ENCODE measurements at places on chromosomes 4 and X. TPM values are rescaled to one million over a fixed set of nuclear protein-coding genes. Genes with fewer than 3 reads are reported as not detected.

Gene SPANXA1
- not detected for total RNA-seq

Gene USP17L25
- not detected for total RNA-seq

Gene GYPA
- not detected for total RNA-seq

Gene BRS3
- total RNA-seq: not detected

Gene GPRASP1
- 5.6 TPM for total RNA-seq

Gene TMEM128
- 28.4 TPM for total RNA-seq

Gene UGT2B10
- total RNA-seq: not detected

Gene F8A2
- total RNA-seq: not detected

Gene UGT2B11
- total RNA-seq: not detected

Gene CCDC120
- 13.8 TPM for total RNA-seq

Gene MAGEB1
- not detected for total RNA-seq

Gene MAGEB2
- not detected for total RNA-seq

Gene BGN
- 85.2 TPM for total RNA-seq

Gene LAS1L
- total RNA-seq: 52.1 TPM

Gene PUDP
- total RNA-seq: 75.0 TPM

Gene TMEM31
- 2.0 TPM for total RNA-seq

Gene PRKX
- 57.3 TPM for total RNA-seq

Gene MXRA5
- total RNA-seq: 1.3 TPM

Gene OPN1LW
- not detected for total RNA-seq

Gene TMEM255A
- 0.70 TPM for total RNA-seq

Gene GAGE2A
- total RNA-seq: not detected

Gene CD99
- total RNA-seq: 165 TPM

DNA sequence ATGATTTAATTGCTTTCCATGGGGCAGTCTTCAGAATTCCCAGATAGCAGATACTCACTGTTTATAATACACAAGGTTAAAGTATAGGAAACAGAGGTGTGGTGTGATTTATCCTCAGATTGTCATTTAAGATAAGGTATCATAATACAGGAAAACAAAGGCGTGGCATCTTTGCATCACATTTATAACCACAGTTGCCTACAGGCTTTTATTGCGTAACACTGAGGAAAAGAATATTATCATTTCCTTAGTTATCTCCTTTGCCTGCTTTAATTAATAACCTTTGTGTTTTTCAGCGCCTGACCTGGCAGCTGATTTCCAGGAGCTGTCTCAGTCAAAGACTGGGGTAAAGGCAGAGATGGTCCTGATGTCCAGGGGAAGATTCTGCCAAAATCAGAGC is 68.8 kb downstream of the SSX7 start:
- DNase-seq: no peak

- no peak for DNase-seq
Measured at GRCh38 chrX:83509254-83509801, 1.2 kb downstream of the POU3F4 start.

- DNase-seq: no peak
Measured at GRCh38 chr4:40280586-40280985, 54.5 kb upstream of the CHRNA9 start.

GRCh38 chrX:47608130-47608810 is 11.4 kb downstream of the SYN1 start:
- no peak for DNase-seq

- no peak for DNase-seq
Measured at GRCh38 chr4:51840781-51841180, 2.2 kb upstream of the DCUN1D4 start.

GRCh38 chrX:7568130-7568529 is 274.8 kb upstream of the VCX start:
- no peak for DNase-seq

- DNase-seq: peak; percentile 69
Measured at GRCh38 chr4:1072830-1073446, 40.4 kb downstream of the RNF212 start.

DNA sequence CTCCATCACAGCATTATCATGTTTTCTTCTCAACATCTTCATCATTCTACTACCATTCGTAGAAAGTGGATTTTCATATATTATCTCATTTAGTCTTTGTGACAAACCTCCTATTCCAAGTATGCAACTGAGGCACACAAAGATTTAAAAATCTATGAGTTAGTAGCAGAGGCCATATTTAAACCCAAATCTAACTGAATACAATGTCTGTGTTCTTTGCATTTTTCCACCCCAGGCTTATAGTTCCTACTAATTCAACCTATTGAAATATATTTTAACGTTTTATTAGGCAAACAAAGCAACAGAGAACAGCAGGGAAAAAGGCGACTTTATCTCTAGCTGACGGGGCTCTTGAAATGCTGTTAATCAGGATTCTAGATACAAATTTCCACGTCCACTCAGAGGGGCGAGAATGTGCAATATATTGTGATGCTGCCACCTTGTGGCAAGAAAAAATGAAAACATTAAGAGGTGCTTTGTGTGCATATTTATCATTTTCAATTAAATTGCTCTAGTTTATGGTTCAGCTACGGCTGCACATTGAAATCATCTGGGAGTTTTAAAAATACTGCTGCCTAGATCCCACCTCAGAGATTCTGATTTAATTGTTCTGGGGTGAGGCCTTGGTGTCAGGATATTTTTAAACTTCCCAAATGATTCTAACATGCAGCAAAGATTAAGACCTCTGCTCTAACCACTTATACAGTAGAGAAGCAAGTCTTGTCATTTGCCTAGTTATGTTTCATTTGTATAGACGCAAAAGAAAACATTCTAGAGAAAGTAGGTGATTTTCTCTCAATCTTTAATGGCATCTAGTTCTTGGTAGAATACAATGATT is 315.9 kb downstream of the MAPK10 start:
- DNase-seq: peak; percentile 34

DNA sequence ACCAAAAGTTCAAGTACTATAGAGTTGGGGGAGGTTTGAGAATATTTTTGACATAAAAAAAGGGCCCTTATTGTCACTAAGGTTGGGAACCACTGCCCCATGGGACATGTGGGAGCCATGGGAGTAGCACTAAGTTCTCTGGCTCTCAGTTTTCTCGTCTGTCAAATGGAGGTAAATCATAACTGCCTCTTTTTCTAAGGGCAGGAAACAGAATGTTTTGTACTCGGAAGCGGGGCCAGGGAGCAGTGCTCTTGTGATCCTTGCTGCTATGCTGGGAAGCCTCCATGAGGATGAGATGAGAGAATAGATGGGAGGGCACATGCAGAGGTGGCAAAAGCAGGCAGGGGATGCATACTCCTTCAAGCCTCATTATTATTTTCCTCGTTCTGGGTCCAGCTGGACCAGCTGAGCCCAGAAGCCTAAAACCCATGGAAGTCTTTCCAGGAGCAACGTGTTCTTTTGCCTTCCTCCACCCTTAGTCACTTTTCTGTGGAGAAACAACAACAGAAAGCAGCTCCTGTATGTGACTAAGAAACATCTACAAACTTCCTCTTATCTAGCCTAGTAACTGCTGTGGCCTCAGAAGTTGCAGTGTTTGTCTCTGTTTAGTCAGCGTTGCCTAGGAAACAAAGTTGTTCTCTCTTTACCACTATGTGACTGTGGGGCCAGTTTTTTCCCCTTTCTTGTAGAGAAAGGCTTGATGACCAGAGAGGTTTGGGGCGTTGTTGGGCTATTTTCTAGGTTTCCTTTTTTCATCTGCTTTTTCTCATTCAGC is 64.8 kb downstream of the TSC22D3 start:
- DNase-seq: no peak

GRCh38 chrX:10474913-10475568 is 145.3 kb downstream of the MID1 start:
- no peak for DNase-seq

DNA sequence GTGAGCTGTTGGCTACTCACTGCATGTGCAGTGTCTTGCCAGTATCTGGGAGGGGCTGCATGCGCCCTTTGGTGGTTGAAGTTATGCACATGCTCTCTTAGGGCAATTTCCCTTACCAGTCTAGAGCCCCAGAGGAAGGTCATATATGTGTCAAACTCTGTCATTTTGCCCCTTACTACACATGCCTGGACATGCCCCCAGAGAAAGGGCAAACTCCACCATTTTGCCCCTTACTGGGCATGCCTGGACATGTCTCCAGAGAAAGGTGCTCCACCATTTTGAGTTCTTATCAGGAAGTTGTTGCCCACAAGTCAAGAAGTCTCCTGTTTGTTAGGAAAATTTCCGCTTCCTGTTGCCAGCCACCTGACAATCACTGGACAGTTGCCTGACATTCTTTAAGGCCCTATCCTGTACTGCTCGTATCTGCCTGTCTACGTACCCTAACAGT is 56.4 kb upstream of the PLAC8 start:
- DNase-seq: no peak

DNA sequence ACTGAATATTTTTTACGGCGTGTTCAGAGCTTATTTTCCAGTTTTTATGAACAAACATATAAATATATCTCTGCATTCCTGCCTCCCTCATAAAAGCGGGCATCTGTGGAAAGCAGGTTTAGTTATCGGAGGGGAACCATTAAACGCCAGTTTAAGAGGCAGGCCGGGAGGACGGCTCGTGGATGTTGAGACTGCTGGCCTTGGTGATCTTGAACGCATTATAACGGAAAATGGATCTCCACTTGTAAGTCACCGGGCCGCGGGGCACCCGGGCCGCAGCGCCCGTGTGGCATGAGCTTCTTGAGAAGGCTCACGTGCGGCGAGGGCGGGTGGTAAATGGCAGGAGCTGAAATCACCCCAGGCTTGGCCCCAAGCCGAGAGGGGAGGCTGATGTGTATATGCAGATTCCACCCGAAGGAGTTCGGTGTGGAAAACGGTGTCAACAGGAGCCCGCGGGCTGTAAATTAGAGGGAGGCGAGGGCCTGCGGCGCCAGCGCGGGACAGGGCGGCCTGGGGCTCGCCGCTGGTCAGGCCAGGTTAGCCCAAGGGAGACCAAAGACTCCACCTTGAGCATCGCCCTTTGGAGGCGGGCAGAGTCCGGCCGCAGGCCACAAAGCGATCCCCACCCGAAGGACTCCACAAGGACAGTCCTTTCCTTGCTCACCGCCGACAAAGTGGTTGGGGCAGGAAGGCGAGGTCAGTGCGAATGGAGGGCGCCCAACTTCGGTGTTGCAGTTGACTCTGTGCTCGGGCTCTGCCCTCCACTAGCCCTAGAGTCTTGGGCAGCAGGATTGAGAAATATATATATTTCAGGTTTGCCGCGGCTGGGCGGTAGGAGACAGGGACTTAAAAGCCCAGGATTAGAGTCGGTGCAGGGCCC is 1.3 kb upstream of the HAND2 start:
- no peak for DNase-seq

GRCh38 chr4:100348473-100348872 is 158.2 kb upstream of the DDIT4L start:
- no peak for DNase-seq

GRCh38 chrX:24506082-24506481 is 41.0 kb downstream of the PDK3 start:
- no peak for DNase-seq

DNA sequence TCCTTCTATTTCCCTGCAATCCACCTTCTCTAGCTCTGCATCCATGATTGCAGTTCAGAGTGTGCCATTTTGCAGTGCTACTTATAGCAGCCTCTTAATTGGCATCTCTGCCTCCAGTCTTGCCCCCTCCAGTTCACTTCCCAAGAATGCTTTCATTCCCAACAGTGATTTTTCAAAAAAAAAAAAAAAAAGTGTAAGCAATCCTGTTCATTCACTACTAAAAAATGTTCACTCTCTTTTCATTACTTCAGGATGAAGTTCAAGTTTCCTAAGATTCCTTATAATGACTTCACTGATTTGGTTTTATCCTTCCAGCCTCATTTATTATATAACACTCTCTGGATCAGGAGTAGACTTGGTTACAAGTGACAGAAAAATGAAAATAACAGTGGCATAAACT is 124.7 kb upstream of the LNX1 start:
- no peak for DNase-seq

GRCh38 chr4:47374477-47374876 is 89.0 kb downstream of the COMMD8 start:
- no peak for DNase-seq

GRCh38 chr4:22762548-22762947 is 69.8 kb downstream of the GBA3 start:
- DNase-seq: no peak

DNA sequence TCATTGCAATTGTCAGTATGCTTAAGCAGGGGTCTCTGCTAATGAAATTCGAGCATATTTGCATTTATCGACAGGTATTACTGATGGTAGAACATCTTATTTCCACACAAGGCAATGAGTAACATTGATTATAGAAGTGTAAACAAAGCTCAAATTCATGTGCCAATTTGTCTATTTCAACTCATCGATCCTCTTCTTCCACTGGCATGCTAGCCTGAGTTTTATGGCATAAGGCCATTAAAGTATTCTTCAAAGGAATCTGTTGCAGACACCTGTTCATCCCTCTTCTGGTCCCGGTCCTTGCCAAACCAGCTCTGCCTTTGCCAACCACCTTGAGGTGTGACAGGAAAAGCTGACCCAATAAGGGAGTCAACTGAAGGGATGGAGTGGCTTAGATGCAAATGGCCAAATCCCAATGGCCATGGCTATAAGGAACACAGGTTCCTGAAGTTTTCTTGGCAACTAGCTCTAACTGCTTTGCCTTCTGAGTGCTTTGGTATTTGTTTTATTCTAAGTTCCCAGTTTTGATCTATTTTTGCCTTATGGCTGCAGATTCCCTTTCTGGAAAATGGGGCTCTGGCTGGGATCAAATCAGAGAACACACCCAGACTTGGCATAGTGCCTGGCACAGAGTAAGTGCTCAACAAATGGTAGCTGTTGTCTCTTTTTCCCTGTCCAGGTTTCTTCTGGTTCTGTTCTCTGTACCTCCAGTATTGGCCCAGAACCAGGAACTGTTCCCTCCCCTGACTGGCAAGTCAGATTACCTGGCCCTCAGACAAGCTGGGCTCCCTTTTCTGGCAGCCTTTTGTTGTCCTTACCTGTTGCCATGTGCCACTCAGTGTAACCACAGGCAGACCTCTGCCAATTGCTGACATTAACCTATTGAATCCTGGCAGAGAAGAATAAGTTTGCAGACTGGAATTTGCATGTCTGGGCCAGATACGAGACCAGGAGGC is 63.1 kb downstream of the RTL9 start:
- no peak for DNase-seq

DNA sequence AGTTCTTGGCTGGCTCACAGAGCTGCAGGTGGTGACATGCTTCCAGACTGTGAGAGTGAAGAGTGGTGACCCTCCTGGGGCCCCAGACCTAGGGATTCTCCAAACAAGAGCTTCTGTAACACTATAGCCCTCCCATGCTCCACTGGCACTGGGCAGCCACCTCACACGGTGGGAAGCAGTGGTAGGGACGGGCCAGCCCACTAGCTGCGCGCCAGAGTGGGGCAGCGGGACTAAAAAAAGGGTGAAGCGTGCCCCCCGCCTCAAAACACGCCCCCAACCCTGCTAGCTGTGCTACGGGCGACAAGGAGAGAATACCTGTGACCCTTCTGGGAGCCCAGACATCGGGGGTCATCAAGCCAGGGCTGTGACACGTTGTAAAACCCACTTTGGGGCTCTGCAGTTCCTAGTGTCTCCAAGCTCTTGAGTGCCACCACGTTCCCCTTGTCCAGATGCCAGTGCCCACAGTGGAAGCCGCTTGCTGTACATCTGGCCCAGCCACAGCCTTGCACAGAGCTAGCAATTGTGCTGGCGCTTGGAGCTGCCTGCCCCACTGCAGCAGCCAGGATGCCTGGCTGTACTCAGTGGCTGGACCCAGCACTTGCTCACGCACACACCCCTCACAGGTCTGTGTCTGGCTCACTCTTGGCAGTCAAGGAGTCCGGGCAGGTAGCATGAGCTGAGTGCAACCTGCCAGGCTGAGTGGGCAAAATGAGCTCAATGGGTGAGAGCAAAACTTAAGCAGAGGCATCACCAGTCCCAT is 100.0 kb downstream of the DCAF12L2 start:
- no peak for DNase-seq

GRCh38 chr4:158146736-158147135 is 26.1 kb downstream of the GASK1B start:
- no peak for DNase-seq
